ENCODE measurements at places on chromosomes 16 and 17.
A peak's percentile ranks its signal among the peaks of the same experiment; 100 is the strongest.

DNA sequence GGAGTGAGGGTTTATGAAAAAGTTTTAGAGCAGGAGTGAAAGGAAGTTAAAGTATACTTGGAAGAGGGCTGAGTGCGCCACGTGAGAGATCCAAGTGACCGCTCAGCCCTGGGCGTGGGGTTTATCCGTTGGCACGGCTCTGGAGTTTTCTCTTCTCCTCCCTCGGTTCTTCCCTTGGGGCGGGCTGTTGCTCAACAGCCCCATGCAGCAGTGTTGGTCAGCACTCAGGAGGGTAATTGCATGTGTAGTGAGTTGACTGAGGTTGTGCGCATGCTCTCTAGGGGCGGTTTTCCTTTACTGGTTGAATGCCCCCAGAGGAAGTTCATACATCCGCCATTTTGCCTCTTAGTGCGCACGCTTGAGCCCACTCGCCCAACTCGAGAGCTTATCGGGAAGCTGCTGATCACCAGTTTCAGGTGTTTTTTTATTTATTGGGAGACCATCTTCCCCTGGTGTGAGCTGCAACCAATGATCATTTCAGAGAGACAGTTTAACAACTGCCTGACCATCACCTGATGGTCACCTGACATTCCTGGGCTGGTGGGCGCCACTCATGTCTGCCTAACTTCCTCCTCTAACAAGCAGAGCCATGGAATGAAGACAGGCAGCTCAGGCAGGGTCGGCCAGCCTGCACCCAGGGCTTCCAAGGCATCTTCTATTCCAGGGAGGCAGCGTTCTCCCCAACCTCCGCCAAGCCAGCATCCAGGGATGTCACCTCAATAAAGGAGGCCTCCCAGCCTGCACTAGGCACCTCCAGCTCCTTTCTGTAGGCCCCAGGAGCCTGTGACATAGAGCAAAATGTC, 41.3 kb upstream of the DNAH17 start:
- DNase-seq = no peak

DNA sequence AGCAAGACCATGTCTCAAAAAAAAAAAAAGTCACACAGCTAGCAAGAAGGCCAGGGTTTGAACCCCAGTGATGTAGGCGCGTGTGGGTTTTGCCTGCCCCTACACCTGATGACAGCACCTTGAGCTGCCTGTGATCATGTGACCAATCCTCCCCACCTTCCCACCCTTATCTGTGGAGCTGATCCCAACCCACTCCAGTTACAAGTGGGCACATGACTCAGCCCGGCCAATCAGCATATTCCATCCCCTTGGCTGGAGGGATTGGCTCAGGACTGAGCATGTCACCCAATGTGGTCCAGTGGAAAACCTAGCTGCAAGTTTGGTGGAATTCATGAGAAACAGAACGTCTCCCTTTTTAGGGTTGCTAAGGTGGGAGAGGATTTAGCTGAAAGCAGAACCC, 6.6 kb downstream of the TMEM114 start:
- no peak for DNase-seq

DNA sequence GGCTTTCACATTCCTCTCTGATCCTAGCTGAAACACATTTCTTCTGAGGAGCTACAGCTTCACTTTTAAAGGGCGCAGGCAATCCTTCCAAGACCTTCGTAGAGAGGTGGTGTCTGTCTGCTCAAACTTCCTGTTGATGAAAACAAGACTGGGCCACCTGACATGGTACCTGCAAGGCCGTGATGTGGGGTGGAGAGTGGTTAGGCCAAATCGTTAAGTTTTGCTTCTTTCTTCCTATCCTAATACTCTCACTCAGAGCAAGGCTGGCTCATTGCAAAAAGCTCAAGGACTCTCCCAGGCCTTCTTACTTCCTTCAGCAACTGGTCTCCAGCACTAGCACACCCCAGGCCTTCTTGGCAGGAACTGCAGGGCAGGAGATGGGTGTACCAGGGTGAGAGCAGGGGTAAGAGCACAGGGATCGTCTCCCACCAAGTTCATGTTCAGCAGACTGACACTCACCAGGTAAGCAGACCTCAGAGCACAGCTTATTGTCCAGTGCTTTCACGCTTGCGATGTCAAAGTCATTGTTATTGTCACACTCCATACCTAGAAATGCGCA, 10.9 kb upstream of the FOXJ1 start:
- peak; percentile 68 for DNase-seq

- DNase-seq = no peak
Observed at GRCh38 chr16:8919089-8919933, 37.2 kb downstream of the LITAFD start.

- DNase-seq = no peak
Observed at GRCh38 chr16:67483731-67484525, 581 bp upstream of the AGRP start.

GRCh38 chr17:34442387-34443111, 79.5 kb upstream of the CCL1 start:
- no peak for DNase-seq

GRCh38 chr17:27538156-27538955, 82.1 kb downstream of the KSR1 start:
- DNase-seq = no peak

- DNase-seq = peak; percentile 62
Observed at GRCh38 chr17:16988749-16989229, 16.9 kb upstream of the TNFRSF13B start.

GRCh38 chr17:62644487-62645173, 17.2 kb downstream of the MRC2 start:
- no peak for DNase-seq

DNA sequence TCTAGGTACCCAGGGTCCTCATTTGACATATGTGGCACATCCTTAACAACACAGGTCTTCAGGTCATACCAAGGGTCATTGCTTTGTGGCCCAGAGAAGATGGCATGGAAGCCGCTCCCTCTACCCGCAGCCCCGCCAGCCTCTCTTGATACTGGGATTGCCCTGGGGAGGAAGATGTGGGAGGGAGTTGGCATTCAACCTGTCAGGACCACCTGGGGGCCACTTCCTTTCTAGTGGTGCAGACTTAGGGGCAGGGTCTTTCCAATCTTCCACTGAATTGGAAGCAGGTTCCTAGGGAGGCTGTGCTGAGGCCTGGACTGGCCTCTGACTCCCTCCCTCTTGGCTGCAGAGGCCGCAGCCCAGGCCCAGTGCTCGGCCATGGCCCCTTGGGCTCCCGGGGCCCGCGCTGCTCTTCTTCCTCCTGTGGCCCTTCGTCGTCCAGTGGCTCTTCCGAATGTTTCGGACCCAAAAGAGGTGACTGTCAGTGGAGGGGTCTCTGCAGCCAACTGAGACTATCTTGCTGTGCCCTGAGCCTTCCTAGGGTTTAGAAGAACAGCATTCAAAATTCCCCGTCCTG, 5.1 kb upstream of the HEXIM1 start:
- DNase-seq = no peak

GRCh38 chr16:68756239-68756915, 19.3 kb downstream of the CDH1 start:
- no peak for DNase-seq

DNA sequence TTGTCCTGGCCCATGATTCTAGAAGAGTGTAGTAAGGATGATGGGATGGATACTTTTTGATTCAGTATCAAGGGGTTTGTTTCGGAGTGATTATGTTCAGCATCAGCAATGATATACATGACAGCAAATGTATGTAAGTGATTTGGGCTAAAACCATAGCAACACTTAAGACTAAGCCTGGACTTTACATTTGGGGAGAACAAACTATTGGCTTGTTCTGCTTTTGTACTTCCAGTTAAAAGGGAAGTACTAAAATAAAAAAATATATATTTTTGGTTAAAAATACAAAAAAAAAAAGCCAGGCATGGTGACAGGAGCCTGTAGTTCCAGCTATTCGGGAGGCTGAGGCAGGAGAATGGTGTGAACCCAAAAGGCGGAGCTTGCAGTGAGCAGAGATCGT, 20.5 kb upstream of the DHX8 start:
- no peak for DNase-seq

Data from mesenteric fat pad (tissue), 1 donor.